ENCODE measurements at places on chromosomes 2 and 18.

DNA sequence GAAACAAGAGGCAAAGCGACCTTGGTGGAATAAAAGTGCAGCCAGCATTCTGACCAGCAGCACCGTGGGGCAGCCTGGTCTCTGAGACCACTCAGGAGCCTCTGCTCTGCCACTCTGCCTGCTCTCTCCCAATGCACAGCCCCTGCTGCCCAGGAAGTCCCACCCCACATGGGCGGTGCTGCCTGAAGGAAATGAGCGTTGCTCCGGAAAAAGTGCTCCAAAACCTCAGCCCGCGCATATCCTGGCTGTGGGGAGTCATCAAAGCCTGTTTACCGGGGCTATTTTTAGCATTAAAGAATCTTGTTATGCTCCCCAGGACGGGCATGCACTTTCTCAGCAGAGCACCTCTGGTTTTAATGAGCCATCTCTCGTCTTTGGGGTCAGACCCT, 54.5 kb downstream of the EPAS1 start:
- DNase-seq: no peak

DNA sequence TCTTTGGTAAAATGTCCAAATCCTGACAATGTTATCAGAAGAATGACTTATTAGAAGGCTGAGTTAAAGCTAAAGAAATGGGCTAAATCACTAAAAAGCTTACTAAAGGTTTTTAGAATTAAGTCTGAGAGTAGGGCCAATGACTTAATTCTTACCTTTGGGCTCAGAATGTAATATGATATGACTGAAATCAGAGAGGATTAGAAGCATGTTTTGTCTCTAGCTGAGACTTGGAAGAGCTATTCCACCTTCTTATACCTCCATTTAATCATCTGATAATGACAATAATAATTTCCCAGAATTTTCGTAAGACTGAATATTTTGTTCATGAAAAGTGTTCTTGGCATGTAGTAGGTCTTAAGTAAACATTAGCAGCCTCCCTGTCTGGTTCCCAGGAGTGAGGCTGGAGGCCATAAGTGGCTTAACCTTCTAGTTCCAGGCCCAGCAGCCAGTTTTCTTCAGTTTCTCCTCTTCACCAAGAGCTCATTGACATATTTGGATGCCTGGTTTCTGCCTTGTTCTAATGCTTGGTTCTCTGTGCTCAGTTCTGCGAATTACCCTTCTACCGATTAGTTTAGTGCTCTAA, 25.5 kb upstream of the E2F6 start:
- no peak for DNase-seq

- DNase-seq: no peak
Observed at GRCh38 chr18:62486290-62486964, 36.4 kb upstream of the ZCCHC2 start.

- no peak for DNase-seq
Observed at GRCh38 chr2:65491381-65491905, 59.0 kb upstream of the SPRED2 start.

GRCh38 chr2:40758401-40759155, 306.7 kb upstream of the SLC8A1 start:
- no peak for DNase-seq

GRCh38 chr2:34936089-34936488, 1337.0 kb upstream of the FAM98A start:
- DNase-seq: no peak

- no peak for DNase-seq
Observed at GRCh38 chr2:81436256-81436655, 1131.7 kb upstream of the LRRTM1 start.

DNA sequence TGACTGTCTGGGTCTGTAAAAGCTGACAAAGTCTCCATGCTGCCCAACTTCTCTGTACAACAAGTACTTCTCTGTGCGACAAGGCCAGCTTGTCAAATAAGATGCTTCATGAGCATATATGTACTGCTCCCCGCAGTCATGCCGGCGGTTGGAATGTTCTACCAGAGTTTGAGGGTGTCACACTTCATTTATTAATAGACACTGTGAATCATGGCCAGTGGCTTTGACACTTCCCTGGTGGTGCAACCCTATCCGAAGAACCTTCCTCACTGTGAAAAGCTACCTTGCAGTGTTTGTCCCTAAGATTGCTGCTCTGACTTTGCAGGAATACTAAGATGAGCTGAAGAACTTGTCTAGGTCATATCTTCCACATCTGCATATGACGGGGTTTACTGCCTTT, 120.9 kb upstream of the NRP2 start:
- no peak for DNase-seq

DNA sequence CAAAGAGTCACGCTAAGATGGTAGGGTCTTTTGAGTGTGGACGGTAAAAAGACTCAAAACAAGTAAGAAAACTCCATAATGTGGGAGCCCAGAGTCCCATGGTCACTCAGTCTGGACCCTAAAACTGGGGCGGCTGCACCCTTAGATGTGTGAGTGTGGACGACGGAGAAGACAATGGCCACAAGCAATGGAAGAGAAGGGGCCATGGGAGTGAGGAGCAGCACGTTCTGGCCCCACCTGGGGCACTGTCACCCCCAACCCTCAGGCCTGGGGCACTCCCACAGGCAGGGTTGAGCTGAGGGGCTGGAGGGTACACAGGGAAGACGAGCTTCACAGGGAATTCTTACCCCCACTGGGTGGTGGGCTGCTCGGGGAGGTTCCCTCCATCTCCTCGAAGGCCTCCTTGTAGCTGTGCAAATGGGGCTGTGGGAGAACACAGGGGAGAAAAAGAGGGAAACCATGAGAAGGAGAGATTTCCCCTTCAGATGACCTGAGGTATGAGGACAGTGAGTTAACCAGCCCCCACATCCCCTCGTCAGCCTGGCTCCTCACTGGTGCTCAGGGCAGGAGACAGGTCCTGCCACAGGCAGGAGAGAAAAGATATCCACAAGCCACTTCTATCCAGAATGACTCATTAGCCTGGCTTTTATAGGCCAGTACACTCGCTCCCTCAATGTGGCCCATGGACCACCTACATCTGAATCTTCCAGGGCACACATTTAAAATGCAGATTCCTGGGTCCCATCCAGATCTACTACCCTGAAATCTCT, 167.9 kb downstream of the TNS1 start:
- no peak for DNase-seq

GRCh38 chr2:118645876-118646275, 201.6 kb downstream of the EN1 start:
- DNase-seq: no peak

- DNase-seq: no peak
Observed at GRCh38 chr2:157932480-157933159, 56.5 kb upstream of the ACVR1 start.

GRCh38 chr2:25294573-25295462, 46.9 kb downstream of the DNMT3A start:
- DNase-seq: peak; percentile 76

- no peak for DNase-seq
Observed at GRCh38 chr18:28108254-28108653, 68.7 kb downstream of the CDH2 start.

DNA sequence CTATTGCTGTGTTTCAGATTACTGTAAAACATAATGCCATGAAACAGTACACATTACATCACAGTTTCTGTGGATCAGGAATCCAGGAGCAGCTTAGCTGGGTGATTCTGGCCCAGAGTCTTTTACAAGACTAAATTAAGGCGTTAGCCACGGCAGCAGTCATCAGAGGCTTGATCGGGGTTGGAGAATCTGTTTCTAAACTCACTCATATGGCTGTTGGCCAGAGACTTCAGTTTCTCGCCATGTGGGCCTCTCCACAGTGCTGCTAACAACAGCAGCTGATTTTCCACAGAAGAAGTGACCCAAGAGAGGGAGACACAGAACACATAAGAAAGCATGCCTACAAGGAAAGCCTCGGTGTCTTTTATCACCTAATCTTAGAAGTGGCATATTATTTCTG, 89.2 kb upstream of the MYO3B start:
- DNase-seq: no peak

DNA sequence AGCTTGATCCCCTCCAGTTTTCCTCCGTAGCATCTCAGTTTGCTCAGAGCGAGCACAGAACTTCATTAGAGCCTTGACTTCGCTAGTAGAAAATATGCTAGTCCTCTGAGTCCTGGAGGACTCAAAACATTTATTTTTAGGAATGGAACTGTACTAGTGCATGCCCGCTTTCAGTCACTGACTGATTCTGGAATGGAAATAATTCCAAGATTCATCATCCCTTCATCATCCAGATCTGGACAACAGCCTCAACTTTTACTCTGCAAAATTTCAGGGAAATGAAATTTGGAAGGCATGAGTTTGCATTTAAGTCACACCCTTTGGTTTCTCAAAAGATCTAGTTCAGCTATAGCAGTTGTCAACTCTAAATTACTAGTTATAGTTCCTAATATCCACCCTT, 304.6 kb downstream of the XIRP2 start:
- no peak for DNase-seq

GRCh38 chr2:165902934-165903333, 50.6 kb downstream of the TTC21B start:
- no peak for DNase-seq

- no peak for DNase-seq
Observed at GRCh38 chr18:69795791-69796190, 151.9 kb downstream of the CD226 start.

GRCh38 chr2:199339891-199340605, 117.7 kb downstream of the SATB2 start:
- no peak for DNase-seq

- DNase-seq: no peak
Observed at GRCh38 chr2:41716497-41716896, 331.3 kb upstream of the PKDCC start.

DNA sequence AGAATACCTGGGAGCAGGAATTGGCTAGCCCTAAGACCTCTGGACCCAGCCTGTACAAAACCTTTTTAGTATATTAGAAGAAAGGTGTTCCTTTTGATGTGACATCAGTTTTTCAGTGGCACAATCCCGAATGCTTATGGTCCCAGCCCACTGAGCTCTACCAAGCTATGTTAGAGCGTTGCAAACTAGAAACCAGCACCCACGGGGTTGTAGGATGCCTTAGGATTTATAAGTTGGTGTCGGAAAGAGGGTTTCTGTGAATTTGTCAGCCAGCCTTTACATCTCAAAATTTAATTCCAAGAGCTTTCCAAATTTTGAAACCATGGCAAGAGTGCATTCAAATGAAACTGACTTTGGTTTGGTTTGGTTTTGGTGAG, 499 bp upstream of the LMAN1 start:
- no peak for DNase-seq

DNA sequence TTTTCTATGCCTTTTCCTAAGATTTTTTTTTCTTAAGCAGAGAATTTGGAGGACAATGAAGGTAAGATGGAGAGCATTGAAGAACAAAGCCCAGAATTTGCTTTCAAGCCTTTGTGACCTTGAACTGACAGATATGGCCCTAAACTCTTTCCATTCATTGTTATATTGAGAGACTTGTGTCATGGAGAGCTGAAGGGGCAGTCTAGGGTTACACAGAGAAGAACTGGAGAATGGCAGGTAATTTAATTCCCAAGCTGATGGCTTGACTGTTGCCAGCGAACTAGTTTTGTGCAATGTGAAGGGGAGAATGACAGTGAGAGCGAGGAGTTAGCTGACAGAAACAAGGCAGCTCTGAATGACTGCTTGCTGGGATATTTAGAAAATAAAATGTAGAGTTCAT, 1344.2 kb downstream of the LRP1B start:
- DNase-seq: no peak

DNA sequence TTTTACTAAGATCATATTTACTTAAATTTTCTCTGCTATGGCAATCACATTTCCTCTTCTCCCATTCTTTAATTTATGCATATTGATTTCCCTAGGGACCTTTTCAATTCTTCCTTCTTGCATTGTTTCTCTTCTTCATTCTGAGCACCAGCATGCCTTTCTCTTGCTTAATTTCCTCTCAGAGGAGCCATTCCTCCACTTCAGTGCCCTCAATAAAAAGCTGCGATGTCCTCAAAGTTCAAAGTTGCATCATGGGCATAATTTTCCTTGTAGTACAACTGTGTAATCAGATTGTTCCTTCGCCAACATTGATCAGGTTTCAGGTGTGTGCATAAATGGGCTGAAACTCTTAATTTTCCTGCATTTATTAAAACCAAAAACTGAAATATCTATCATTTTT, 21.8 kb upstream of the CD226 start:
- no peak for DNase-seq

GRCh38 chr2:193679847-193680246, 1485.1 kb upstream of the TMEFF2 start:
- DNase-seq: no peak

- no peak for DNase-seq
Observed at GRCh38 chr2:217983276-217984233, 19.2 kb downstream of the TNS1 start.

DNA sequence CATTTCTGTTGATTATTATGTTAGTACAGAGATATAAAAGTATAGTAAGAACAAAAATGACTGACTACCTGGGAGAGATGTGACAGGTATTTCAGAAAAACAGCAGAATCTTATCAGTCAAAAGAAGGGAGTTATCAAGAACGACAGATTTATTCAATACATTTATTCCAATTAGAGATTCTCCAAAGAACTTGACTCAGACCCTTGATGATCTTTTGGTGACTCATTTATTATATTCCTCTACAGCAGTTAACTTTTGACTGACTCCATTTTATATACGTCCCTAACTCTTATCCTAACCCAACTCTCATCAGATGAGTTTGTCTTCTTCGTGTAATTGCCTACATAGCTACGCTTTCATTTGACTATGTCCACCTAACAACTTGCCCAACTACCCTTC, 91.1 kb downstream of the C2orf74 start:
- DNase-seq: no peak

DNA sequence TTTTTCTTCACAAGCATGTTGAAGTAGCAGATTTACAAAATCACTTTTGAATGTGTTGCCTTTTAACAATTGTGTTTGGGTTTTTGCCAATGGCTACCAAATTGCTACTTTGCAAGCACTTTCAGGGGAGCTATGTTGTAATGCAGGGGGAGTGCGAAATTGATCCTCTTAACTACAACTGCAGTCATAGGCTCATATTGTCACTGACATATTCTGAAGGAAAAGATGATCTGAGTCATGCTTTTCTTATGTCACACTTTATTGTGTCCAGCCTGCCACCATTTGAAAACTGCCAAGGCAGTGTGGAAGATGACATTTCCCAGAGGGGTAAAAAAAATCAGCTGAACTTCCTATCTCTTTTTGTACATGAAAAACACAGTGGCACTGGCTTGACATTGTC, 74.9 kb downstream of the GPD2 start:
- no peak for DNase-seq

DNA sequence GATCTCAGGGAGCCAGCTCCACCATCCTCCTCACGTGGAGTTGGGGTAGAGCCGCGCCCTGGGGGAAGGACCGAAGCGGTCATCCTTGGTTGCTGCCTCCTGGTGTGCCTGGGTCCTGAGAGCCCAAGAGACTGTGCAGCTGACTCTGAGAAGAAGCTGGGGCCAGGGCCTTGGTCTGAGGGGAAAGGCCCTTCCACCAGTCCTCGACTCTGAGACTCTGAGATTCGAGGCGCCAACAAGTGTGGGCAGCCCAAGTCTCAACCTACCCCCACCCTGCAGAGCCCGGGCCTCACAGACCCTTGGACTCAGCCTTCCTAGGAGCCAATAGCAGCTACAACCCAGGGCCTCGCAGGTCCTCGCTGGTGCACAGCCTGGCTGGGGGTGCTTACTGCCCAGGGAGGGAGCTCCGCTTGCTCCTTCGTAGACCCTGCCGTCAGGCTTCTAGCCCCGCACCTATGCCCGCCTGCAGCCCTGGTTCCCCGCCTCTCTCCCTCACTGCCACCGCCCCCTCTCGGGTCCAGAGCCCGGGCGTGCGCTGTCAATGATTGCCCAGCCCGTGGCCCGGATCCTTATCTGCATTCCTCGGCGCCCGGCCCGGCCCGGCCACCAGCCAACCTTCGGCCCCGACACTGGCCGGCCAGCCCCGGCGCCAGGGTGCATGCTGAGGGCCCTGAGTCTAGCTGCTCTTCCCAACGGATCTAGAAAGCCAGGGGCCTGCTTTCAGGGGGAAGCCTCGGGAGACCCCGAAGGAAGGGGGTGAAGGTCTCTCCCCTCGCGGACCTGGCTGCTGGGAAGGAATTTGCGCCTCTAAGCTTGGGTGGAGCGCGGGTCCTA, 2.0 kb downstream of the IHH start:
- DNase-seq: no peak
